CD14-positive monocyte (primary cell): ENCODE measurements at places on chromosomes 11 and 22.

DNA sequence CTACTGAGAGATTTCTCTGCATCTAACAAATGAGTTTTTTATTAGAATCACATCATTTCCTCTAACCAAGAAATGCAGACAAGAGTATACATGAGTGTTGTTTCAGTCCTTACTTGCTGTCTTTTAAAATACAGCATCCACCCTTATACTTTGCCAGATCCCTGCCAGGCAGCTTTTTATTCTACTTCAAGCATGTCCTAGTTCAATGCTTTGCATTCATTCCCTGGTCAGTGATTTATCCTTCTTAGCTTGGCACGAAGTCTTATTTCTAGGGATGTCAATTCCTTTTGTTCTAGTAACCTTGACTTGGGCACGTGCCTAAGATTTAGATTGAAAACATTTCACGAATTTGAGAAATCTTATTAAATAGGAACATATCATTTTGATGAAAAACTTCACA, 307.2 kb upstream of the MPPED2 start:
- DNase-seq, result no peak

DNA sequence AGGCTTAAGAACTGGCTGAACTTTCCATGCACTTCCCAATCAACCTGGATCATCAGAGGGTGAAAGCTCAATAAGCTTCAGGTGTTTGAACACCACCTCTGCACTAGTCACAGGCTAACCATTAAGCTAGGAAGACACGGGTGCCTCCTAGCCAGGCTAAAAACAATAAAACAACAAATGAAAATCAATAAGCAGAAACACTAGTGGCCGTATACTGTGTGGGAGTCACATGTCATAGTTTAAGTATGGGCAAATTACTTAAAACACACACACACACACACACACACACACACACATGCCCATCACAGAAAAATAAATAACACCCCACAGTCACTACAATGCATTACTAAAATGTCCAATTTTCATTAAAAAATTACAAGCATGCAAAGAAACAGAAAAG, 85.2 kb downstream of the APOL5 start:
- DNase-seq, result no peak

GRCh38 chr11:71237853-71238252, 14.5 kb downstream of the SHANK2 start:
- no peak for DNase-seq

- peak; percentile 32 for DNase-seq
Observed at GRCh38 chr11:748007-748359, 719 bp downstream of the TALDO1 start.

DNA sequence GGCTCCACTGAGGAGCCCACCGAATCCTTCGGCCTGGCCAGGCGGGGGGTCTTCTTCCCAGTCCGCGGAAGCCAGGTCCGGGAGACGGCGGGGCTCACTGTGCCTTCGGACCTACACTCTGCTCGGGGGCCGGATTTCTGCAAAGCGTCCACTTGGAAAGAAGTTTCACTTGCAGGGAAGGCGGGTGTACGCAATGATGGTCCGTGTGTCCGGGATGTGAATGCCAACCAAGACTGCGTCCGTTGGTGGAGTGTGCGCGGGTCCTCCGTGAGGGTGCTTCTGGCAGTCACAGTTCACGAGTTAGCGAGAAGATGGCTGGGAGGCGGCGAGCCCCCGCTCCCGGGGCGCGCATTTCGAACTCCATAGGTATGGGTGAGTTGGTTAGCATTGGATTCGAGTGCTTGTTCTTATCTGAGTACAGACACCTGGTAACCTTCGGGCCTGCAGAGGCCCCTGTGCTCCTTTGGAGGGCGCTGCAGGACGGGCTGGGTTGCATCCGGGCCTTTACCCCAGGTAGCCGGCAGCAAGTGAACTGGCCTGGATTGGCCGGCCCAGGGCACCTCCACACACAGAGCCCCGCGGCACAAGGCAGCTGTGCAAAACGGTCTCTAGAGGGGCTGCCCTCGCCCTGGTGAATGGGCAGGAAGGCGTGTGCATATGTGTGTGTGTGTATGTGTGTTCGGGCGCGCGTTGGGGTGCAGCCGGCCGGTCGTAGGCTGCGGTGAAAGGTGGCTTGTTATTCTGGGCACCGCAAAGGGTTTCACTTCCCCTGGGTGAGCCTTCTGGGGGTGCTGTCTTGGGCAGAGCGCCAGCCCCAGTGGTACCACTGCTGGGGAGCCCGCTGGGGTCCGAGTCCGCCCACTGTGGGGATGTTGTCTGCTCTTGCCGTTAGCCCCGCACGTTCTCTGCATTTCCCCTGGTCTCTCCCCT, 13.3 kb upstream of the CYP2R1 start:
- peak; percentile 47 for DNase-seq

DNA sequence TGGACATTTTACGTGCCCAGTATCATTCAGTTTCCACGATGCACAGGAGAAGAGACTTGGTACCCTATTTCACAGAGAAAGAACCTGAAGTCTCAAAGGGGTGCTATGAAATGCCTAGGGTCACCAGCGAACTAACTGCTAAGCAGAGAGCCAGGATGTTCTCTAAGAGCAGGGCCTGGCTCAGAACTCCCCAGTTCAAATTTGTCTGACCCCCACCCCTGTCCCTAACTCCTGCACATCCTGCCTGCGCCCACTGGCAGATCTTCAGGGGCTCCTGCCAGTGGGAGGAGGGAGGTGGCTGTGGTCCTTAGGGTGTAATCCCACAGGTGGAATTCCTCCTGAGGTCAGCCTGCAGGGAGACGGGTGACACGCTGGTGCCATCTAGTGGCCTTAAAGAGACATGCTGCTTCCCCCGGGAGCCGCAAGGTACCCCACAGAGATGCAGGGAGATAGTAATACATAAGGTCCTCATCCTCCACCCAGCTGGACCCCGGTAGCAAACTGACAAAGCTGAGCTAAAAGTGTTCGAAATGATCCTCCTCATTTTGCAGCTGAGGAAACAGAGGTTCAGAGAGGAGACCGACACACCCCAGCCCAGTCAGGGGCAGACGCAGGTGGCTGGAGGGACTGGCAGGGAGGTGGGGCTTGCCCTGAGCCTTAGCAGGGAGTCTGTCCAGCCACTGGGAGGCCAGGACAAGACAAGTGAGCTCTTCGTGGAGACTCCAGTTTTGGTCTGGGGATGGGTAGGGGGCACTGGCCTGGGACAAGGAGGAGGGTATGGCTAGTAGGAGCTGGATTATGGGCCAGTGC, 34.1 kb downstream of the MB start:
- DNase-seq, result peak; percentile 66

DNA sequence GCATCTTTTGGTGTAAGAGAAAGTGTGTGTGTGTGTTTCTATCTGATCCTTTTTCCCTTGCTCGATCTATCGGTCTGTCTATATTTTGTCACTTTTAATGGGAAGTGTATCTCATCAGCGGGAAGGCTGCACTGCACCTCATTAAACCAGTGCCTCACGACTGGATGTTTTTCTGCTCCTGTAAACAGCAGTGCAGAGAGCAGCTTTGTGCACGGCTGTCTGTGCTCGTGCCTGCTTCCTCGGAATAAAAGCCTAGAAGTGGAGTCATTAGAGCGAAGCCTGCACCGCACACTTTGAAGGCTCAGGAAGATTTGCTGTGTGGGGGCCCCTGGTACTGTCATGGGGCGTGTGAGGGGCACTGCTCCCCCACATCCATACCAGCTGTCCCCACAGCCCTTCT, 27.0 kb upstream of the PARVG start:
- no peak for DNase-seq

DNA sequence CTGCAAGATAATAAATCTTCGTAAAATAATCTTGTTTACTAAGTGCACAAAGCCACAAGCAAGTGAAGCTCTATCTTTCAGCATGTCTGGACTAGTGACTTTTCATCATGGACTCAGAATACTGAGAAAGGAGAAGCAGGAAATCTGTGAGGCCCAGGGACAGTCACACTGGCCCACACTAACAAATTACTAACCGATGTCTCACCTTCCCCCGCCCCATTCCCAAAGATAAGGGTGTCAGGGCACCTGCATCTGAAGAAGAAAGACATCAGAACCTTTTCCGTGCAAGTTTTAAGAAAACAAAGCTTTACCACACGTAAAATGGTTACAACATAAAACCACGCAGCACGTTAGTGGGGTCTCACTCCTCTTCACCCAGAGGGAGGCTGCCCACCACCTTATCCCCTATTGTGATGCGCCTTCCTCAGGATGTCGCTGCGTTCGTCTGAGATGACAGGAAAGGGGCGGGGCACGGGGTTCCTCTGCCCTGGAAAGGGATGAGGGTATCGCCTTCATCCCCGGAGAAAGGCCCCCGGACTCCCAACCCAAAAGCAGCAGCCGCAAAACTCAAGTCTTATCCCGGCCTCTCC, 616 bp downstream of the BTBD10 start:
- DNase-seq, result peak; percentile 23

DNA sequence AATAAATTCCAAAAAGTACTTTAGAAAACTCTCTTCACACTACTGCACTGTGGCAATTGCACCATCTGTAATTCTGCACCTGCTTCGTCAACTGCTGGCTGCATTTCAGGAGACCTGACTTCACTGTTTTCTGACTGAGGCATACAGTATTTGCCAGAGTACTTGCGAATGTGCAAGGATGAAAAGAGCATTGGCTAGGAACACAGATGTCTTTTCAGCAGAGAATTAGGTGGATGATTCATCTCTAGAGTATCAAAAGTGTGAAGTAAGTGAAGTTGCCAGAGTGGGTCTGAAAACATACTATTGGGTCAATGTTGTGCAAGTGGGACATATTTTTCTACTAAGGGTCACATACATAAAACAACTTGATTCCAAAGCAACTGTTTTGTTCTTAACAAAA, 427.5 kb upstream of the CCDC90B start:
- DNase-seq, result no peak

GRCh38 chr11:71548716-71549151, 514 bp downstream of the KRTAP5-9 start:
- DNase-seq, result no peak

DNA sequence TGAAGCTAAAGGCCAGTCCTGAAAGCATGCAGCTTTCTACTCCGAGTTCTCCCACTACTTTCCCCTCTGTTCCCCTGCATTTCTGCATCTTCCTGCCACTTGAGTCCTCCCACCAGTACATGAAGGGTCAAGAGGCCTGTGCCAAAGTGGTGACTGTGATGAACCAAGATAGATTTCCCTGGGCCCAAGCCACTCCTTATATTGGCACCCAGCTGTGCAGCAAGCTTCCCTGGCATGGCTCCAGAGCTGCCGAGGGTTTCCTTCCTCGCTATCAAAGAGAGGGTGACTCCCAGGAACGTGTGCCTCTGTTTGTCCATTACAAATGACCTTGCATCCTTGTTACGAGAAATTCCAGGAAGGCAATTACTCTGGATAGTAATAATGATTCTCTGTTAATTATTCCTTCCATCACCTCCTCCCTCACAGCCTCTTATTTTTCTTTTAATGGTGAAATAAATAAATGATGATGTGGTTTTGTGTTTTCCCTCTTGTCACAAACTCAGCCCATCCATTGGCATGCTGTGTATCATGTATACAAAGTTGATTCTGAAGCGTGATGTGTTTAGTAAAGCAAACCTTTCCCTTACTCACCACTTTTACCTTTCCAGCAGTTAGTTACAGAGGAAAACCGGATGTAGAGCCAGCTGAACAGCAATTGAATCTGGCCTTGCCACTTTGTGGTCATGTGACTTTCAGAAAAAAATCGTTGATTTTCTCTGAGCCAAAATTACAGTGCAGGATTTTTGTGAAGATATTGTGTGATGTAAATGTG, 8.3 kb downstream of the SRSF8 start:
- no peak for DNase-seq

- peak; percentile 26 for DNase-seq
Observed at GRCh38 chr22:23180301-23180892, at the start of gene BCR. Gene BCR, plus strand, starts transcription at chr22:23180509. Its CDS starts 452 bp downstream, at chr22:23180961.

GRCh38 chr11:65851083-65851579, 6.8 kb downstream of the CFL1 start:
- no peak for DNase-seq

- no peak for DNase-seq
Observed at GRCh38 chr11:103744496-103745153, 291.8 kb upstream of the DDI1 start.

GRCh38 chr11:58867556-58867955, 23.1 kb upstream of the GLYATL2 start:
- no peak for DNase-seq

DNA sequence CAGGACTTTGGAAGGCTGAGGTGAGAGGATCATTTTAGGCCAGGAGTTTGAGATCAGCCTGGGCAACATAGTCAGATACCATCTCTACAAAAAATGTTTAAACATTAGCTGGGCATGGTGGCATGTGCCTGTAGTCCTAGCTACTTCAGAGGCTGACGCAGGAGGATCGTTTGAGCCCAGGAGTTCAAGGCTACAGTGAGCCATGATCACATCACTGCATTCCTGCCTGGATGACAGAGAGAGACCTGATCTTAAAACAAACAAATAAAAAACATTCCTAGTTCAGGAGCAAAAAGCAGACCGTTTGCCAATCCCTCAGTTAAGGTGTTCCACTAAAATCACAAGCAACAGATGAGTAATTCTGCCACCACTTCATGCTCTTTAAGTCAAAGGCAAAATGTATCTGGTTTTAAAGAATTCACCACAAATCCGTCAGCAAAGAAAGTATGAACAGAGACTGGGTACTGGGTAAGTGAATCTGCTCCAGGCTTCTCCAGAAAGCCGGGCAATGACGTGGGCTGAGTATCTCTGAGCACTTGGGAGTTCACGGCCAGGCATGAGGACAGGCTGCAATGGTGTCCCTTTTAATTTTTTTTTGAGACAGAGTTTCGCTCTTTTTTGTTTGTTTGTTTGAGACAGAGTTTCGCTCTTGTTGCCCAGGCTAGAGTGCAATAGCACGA, 19.5 kb downstream of the CLTCL1 start:
- no peak for DNase-seq

DNA sequence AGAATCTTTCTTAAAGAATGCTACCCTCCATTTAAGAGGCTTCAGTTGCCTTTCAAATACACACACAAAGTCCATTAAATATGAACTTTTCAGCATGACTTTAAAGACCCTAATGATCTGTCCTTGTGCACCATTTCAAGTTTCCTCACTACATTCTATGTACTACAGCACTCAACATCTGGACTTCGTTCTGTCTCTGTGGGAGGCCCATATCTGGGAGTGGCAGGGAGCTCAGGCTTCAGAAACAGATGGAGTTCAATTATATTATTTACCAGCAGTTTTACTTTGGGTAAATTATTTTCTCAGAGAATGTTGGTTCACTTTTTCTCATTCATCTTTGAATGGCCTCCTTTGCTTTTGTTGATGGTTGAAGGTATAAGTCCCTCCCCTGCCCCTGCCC, 67.4 kb downstream of the ANO3 start:
- no peak for DNase-seq

DNA sequence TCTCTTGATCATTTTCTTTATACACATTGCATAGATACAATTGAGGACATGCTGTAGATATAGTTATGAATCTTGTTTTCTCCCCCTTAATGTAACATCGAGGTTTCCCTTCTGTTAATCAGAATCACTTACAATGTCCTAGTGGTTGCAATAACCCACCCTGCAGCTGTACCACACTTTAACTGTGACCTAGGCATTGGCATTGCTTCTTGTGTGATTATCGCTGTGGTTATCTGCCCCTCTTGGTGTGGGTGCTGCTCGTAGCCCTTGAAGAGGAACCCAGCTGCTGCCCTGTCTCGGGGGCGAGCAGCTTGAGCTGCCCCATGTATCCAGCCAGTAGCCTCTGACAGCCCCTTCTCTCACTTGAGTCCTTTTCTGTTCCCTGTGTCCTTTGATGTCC, 1.5 kb downstream of the DGAT2 start:
- DNase-seq, result no peak
